Activated effector memory CD4-positive, alpha-beta T cell treated with anti-CD3 and anti-CD28 coated beads, Interleukin-2, amount 50 U/mL, for 16 hours (primary cell): ENCODE measurements at places on chromosomes 16 and 17.

DNA sequence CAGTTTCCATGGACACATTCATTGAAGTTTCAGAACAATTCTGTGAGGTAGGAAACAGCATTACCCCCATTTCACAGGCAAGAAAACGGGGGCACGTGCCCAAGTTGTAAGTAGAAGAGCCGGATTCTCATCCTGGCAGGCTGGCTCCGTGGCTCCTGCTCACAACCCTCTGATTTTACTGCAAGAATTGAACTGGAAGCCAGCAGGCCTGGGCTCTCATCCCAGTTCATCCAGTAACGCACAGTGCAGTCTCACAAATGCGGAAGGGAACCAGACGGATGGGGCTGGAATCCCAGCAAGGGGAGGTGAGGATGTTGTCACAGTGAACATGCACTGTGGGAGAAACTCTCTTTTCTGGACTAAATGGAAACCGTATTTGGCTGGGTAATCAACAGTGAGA lies 40.7 kb upstream of the DOC2B start:
- no peak for DNase-seq

DNA sequence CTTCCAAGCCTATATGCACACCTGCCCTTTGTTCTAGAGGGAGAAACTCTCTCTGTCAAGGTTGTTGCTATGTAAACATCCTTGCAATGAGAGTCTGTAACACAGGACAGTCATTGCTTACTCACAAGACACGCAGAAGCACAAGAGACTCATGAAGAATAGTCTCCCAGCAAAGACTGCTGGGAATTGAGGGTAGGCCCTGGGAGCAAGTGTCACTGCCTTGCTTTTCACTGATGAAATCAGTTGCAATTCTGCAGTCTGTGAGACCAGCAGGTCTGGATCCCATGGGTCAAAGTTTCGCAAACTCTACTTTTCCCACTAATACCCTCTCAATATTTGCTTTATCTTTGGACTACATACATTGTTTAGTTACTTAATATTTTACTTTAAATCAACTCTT lies 177.4 kb downstream of the FTO start:
- no peak for DNase-seq

DNA sequence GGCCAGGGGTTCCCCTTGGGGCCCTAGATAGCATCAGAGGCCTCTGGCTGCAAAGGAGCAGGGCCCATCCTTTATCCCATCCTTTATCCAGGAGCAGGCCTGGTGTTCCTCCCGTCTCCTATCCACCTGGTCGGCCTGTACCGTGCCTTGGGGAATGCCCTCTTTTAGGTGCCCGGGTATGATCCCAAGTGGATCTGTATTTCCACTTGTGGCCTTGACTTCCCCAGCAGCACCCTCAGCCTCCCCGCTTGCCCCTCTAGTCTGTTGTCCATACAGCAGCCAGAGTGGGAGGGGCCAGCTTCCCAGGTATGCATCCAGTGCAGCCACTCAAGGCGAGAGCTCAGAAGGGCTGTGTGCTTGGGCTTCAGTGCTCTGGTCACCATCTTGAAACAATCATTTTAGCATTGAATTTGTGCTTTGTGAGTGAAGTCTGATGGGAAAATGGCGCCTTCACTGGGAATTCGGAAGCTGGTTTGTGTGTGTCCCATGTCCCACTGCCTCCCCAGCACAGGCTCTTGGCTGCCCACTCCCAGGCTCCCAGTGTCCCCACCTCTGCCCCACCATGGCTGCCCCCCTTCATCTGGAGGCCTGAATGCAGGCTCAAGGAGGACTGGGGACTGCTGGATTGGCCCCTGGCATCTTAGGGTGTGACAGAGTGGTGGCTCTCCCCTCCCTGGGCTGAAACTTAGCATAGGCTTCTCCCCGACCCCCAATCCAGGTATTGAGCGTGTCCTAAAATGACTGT lies 3.3 kb upstream of the RNF112 start:
- DNase-seq: no peak

DNA sequence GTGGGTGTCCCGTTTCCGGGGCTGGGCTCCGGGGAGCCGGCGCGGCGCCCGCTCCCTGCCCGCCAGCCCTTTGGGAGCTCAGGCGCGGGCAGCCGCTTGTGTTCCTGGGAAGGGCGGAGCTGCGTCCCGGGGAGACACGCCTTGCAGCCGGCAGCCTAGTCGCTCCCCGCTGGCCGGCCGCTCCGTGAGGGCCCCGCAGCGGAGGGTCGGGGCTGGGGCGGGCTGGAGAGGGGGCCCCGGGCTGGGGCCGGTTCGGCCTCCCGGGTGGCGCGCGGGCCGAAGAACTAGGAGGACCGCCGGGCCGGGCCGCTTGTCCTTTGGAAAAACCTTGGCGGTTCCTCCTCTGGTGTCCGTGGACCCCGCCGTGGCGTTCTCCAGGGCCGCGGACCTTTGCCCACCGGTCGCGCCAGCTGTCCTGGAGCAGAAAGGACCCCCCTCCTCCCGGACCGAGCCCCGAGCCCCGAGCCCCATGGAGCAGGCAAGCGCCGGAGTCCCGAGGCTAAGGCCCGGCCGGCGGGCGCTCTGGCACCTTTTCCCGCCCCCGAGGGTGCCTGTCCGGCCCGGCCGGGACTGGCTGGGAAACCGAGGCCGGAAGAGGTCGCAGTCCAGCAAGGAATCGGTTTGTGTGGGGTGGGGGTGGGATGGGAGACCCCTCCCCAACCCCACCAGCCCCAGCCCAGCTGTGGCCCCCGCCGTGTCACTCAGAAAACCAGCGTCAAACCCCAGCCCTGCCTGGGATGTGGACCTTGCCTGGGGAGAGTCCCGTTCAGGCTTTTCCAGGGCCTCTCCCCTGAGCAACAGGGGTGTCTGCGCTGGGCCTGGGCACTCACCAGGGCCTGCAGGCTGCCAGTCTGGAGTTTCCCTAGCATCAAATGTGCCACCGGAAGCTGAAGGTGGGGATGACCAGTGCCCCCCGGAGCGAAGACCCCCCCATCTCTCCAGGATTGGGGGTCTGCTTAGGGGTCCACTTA lies 6.8 kb upstream of the TBC1D3B start:
- peak; percentile 63 for DNase-seq

DNA sequence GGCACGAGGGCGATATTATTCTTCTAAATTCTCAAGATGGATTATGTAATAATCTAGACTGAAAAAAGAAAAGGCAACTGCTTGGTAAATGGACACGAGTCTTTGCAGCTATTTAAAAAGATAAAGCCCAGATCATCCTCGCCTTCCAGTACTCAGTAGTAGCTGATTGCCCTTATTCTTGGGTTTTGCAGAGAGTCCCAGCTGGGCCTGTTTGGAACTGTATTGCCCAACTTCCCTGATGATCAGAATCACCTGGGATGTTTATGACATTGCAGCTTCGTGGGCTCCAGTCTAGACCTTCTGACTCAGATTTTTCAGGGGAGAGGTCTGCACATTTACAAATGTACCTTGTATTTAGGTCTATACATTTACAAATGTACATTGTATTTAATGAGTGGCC lies 213.5 kb downstream of the RAB11FIP4 start:
- no peak for DNase-seq
